ENCODE measurements at places on chromosomes 5 and 9.
A peak's percentile ranks its signal among the peaks of the same experiment; 100 is the strongest.

DNA sequence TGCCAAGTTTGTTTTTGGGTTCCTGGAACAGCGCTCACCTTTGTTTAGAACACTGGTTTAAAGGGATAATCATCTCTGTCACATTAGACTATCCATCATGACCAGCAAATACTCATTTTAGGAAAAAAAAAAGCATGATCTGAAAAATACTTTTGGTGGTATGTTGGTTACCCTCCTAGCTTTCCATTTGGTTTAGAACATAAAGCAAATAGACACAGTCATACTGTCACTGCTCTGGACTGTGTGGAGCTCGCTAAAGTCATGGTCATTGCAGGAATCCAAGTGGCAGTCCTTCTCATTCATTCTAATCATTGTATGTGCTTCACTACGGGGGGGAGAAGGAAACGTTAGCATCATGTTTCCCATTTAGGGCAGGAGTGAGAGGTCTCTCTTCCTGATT lies 83.5 kb downstream of the PIK3R1 start:
- DNase-seq, result no peak
- no peaks in the 10 kb centered on the region for H3K27me3 ChIP-seq
- H3K36me3 ChIP-seq, result peaks cover 36% of the 10 kb centered on the region

GRCh38 chr5:35159370-35159742 lies 70.9 kb downstream of the PRLR start:
- H3K27ac ChIP-seq, result no peak overlapping the region
- H3K4me1 ChIP-seq, result no peaks in the 10 kb centered on the region
- no peaks in the 10 kb centered on the region for H3K36me3 ChIP-seq
- H3K27me3 ChIP-seq, result peaks cover 3% of the 10 kb centered on the region

GRCh38 chr9:14466429-14466818 lies 152.5 kb upstream of the NFIB start:
- H3K36me3 ChIP-seq, result no peaks in the 10 kb centered on the region
- no peak overlapping the region for H3K4me3 ChIP-seq
- H3K4me1 ChIP-seq, result no peaks in the 10 kb centered on the region

DNA sequence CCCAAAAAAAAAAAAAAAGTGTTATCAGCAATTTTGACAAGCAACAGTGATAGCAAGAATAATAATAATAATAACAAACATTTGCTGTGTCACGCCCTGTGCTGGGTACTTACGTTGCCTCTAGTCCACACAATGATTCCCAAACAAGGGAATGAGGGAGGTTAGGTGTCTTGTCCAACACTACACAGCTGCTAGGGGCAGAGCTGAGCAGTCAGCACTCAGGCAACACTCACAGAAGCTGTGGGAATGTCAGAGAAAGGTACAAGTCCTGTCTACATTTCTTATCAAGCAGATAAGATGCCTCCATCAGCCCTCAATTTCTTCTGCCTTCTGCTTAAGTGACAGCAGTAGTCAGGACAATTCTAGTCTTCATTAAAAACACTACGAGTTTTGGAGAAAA lies 111.0 kb downstream of the DNAH5 start:
- no peaks in the 10 kb centered on the region for H3K36me3 ChIP-seq
- DNase-seq, result no peak
- H3K27ac ChIP-seq, result no peak overlapping the region
- no peaks in the 10 kb centered on the region for H3K4me1 ChIP-seq
- H3K4me3 ChIP-seq, result no peak overlapping the region

GRCh38 chr5:56737002-56737621 lies 78.2 kb upstream of the MAP3K1 start:
- DNase-seq, result peak; percentile 18
- H3K4me3 ChIP-seq, result no peak overlapping the region
- no peaks in the 10 kb centered on the region for H3K4me1 ChIP-seq
- H3K36me3 ChIP-seq, result no peaks in the 10 kb centered on the region
- H3K27ac ChIP-seq, result no peak overlapping the region

GRCh38 chr5:64722588-64722987 lies 32.3 kb downstream of the SHISAL2B start:
- no peak overlapping the region for H3K27ac ChIP-seq
- no peak overlapping the region for H3K4me3 ChIP-seq
- no peak for DNase-seq
- no peaks in the 10 kb centered on the region for H3K4me1 ChIP-seq
- H3K36me3 ChIP-seq, result peaks cover 22% of the 10 kb centered on the region
- H3K27me3 ChIP-seq, result no peaks in the 10 kb centered on the region

- H3K36me3 ChIP-seq, result no peaks in the 10 kb centered on the region
- H3K4me1 ChIP-seq, result no peaks in the 10 kb centered on the region
- H3K27ac ChIP-seq, result no peak overlapping the region
- H3K4me3 ChIP-seq, result no peak overlapping the region
Observed at GRCh38 chr9:8784838-8785237, 985.3 kb upstream of the DMAC1 start.

- H3K27ac ChIP-seq, result no peak overlapping the region
- peak overlapping the region; percentile 63 for H3K4me3 ChIP-seq
- peaks cover 7% of the 10 kb centered on the region for H3K4me1 ChIP-seq
- no peaks in the 10 kb centered on the region for H3K36me3 ChIP-seq
- DNase-seq, result peak; percentile 68
Observed at GRCh38 chr9:128724744-128725211, 851 bp upstream of the ZDHHC12 start.

GRCh38 chr9:15421532-15421931 lies 1.1 kb upstream of the SNAPC3 start:
- H3K4me3 ChIP-seq, result no peak overlapping the region
- peaks cover 10% of the 10 kb centered on the region for H3K4me1 ChIP-seq
- H3K36me3 ChIP-seq, result peaks cover 15% of the 10 kb centered on the region
- no peak for DNase-seq
- H3K27me3 ChIP-seq, result no peaks in the 10 kb centered on the region

- peaks cover 21% of the 10 kb centered on the region for H3K36me3 ChIP-seq
- H3K4me3 ChIP-seq, result no peak overlapping the region
- peaks cover 4% of the 10 kb centered on the region for H3K4me1 ChIP-seq
- no peak for DNase-seq
Observed at GRCh38 chr9:3929345-3930047, 370.4 kb downstream of the GLIS3 start.

DNA sequence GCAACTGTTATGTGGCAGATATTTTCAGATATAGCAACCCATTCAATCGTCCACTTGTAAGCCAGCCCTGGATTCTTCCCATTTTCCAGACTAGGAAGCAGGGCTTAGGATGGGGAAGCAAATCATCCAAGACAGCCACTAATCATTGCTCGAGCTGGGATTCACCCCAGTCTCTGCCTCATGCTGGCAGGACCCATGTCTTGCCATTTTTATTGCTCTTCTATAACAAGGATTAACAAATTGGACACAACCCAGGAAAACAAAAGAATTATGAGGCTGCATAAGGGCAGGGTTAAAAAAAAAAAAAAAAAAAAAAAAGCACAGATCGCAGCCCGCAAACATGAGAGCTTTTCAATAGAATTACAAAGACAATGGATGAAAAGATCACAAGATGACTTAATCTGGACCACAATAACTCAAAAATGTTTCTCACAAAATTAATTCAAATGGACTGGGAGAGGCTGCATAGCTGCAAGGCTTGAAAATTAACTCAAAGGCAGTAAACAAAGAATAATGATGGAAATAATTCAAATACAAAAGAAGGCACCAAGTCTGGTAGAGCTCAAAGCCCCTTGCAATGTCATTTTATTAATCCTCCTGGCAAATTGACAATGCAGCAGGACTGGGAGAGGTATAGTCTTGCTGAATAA lies 40.7 kb downstream of the ASTN2 start:
- H3K27me3 ChIP-seq, result no peaks in the 10 kb centered on the region
- H3K27ac ChIP-seq, result no peak overlapping the region
- H3K4me3 ChIP-seq, result no peak overlapping the region
- H3K36me3 ChIP-seq, result no peaks in the 10 kb centered on the region
- DNase-seq, result no peak

GRCh38 chr9:81517954-81518353 lies 171.4 kb downstream of the TLE1 start:
- H3K27me3 ChIP-seq, result no peaks in the 10 kb centered on the region
- no peaks in the 10 kb centered on the region for H3K4me1 ChIP-seq
- H3K4me3 ChIP-seq, result no peak overlapping the region
- H3K36me3 ChIP-seq, result no peaks in the 10 kb centered on the region
- no peak for DNase-seq

- no peak overlapping the region for H3K4me3 ChIP-seq
- no peaks in the 10 kb centered on the region for H3K4me1 ChIP-seq
- H3K27ac ChIP-seq, result no peak overlapping the region
- H3K27me3 ChIP-seq, result peaks cover 36% of the 10 kb centered on the region
- no peak for DNase-seq
Observed at GRCh38 chr9:132109291-132109690, 29.6 kb upstream of the MED27 start.

DNA sequence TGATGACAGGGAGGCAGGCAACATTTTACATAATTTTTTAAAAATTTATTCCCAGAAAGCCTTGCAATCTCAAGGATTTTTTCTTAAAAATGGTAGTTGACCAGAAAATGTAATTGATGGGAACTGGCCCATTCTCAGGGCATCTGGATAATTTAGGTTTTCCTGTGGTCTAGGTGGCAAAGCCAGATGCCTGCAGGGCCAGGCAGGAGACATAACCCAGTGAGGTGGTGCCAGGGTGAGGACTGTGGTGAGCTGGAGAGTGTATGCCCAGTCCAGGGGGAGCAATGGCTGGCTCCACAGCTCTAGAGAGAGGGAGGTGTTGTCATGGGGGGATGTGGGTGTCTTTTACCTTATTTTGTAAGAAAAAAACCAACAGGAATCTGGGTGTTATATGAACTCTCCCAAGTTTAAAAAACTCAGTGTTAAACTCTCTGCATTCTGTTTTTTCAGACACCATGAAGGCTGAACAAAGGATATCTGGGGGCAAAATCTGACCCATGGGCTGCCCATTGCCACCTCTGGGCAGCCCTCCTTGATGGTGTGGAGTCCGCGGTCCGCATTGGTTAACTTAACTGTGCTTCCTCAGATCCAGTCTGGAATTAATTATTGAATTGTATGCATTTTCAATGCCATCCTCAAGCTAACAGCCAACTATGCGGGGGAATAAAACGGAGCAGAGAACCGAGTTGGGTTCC lies 43.9 kb downstream of the BOD1 start:
- H3K36me3 ChIP-seq, result no peaks in the 10 kb centered on the region
- H3K4me1 ChIP-seq, result peaks cover 2% of the 10 kb centered on the region
- H3K4me3 ChIP-seq, result peak overlapping the region; percentile 22

DNA sequence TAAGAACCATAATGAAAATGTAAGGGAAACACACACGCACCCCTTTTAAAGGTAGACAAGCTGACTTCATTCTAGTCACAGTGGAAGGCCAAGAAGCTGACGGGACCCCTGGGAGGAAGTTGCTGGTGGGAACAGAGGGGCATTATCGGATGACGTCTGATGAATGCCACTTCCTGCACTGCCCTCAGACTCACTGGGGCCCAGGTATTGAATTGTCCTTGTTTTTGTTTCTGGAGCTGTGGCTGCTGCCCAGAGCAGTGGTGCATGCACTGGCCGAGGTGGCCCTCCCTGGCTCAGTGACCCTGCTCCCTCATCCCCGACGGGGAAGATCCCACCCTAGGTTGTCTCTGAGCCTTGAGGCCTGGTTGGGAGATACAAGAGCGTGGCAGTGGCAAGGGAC lies 15.3 kb upstream of the RPL26L1 start:
- DNase-seq, result no peak
- no peak overlapping the region for H3K4me3 ChIP-seq
- no peaks in the 10 kb centered on the region for H3K36me3 ChIP-seq

DNA sequence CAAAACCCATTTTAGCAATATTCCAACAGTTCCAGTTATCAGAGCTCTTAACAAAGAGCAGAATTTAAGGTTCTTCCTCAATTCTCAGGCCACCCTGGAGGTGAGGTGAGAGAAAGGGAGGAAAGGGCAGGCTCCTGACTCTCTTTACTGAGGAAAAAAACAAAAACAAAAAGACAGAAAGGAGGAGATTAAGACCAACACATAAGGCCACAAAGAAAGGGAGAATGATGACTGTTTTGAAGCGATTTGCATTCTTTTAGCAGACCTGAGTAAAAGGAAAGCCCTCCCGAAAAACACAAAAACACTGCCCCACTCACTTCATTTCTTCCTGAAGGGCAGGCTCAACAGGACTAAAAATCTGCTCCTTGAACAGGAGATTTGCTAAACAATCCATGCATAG lies 300.5 kb downstream of the ARL15 start:
- H3K27ac ChIP-seq, result no peak overlapping the region
- no peaks in the 10 kb centered on the region for H3K27me3 ChIP-seq
- no peaks in the 10 kb centered on the region for H3K36me3 ChIP-seq
- no peak for DNase-seq

DNA sequence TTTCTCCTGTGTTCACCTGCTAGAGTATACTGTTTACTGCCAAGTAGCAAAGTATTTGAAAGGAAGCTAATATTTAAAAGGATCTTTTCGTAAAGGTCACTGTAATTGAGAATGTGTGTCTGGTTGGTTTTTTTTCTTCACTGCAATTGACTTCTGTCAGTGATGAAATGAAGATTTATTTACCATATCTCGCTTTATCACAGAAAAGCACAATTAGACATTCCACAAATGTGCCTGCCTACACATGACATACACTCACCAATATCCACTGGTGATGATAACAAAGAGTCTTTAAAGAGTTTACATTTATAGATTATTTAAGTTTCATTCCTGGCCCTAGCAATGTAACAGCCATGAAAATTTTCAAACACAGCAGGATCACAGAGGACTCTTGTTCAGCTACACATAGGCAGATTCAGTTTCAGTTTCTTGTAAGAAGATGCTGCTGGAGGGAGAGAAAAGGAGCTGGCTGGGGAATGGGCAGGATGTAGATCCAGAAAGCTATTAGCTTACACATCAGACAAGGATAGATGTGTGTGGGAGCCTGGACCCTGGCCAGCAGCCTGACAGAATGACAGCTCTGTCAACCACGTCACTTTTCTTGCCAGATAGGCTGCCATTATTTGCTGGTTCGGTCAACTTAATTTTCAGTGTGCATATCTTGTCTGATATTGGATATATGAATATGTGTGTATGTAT lies 104.0 kb downstream of the GDNF start:
- no peak overlapping the region for H3K27ac ChIP-seq
- peaks cover 4% of the 10 kb centered on the region for H3K36me3 ChIP-seq
- no peak overlapping the region for H3K4me3 ChIP-seq
- H3K27me3 ChIP-seq, result no peaks in the 10 kb centered on the region

DNA sequence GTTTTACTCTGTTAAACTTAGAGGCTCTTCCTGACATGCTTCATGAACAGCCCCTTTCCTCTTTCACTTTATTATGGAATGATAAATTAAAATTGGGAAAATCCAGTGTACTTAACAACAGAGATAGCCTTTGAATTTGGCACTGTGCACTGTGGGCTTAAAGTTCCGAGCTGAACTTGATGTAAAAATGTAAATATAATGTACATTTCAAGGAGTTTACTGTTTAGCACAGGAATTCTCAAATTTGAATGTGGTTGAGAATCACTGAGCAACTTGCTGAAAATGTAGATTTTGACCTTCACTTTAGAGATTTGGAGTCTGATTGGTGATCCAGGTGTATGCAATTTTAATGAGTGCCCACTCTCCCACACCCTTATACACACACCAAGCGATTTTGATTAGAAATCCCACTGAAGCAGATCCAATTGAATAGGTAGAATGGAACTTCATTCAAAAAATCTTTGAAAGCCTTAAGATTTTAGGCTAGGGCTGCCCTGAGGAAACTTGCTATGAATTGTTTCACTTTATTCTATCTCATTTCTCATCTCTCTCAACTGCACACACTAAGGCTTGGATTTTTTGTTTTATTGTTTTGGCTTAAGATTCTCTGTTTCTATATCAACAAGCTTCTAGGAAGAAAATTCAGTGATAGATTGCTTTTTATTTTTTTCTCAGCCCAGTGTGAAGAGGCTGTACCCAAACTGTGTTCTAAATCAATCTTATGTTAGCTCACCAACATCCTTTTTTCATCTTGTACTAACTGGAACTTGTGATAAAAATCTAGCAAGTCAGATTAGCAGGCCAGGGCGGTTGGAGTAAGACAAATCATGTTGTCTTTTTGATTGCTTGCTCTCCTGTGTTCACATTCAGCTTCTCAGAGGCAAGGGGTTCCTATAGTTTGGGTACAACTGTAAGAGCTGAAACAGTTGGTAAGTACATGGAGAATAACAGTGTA lies 22.9 kb downstream of the NUDT12 start:
- no peak overlapping the region for H3K4me3 ChIP-seq
- no peaks in the 10 kb centered on the region for H3K27me3 ChIP-seq
- H3K36me3 ChIP-seq, result no peaks in the 10 kb centered on the region
- H3K27ac ChIP-seq, result no peak overlapping the region

Measured in astrocyte (in vitro differentiated cells and primary cell).